Bronchial epithelial cell (primary cell): ENCODE measurements at places on chromosomes 3 and 15.
A peak's percentile ranks its signal among the peaks of the same experiment; 100 is the strongest.

DNA sequence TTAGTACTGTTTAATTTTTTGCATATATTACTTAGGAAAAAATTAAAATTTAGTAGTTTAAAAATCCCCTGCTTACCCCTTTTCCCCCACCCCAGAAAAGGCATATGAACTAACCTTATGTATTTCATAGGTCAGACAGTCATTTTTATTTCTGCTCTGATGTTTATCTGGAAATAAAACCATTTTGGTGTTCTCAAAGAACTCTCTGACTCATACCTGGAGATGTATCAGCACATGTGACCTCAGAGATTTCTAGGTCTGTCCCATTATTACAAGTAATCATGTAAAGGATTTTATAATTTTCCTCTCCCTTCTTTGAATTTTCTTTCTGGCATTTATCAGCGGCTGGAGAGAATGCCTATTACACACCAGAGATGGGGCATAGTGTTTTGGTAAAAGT is 14.1 kb upstream of the CCR8 start:
- peak; percentile 20 for DNase-seq

- no peak for DNase-seq
Observed at GRCh38 chr3:29611252-29611651, 330.4 kb downstream of the RBMS3 start.

DNA sequence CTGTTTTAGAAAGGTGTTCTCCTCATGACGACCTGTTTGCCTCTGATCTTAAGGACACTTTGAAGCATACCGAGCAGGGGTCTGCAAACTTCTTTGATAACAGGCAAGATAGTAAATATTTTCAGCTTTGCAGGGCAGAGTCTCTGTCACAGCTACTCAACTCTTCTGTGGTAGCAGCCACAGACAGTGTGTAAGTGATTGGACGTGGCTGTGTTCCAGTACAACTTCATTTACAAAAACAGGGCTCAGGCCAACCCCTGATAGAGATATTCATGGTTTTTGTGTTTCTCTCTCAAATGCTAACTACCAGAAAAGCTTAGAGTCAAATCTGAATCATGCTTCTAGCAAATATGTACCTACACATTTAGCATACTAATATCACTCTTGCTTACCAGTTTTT is 51.5 kb downstream of the TGFBR2 start:
- no peak for DNase-seq

DNA sequence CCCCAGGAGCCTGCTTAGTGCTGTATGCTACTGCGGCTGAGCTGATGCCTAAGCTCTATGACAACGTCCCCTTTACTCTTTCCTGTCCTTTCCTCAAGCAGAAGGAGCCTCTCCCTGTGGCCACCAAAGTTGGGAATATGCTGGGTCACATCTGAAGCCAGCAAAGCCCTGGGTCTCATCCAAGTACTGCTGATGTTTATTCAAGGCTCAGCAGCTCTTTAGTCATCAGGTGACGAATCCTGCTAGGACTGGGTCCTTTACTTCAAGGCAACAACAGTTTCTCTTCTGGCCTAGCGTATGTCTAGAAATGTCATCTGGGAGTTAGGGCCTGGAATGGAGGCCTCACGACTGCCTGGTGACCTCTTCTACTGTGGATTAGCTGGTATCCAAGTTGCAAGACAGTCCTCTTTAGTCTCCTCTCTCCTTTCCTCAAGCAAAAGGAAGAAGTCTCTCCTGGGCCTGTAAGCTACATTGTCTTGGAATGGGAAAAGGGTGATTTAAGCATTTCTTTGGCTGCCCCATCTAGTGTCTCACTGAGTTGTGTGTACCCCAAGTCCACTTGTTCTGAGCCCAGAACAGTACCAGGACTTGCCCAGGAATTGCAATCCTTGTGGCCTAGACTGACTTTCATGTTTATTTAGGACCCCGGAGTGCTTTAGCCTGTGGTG is 63.9 kb downstream of the TNFAIP8L3 start:
- peak; percentile 92 for DNase-seq

GRCh38 chr15:62477929-62478328 is 312.8 kb upstream of the C2CD4B start:
- no peak for DNase-seq

DNA sequence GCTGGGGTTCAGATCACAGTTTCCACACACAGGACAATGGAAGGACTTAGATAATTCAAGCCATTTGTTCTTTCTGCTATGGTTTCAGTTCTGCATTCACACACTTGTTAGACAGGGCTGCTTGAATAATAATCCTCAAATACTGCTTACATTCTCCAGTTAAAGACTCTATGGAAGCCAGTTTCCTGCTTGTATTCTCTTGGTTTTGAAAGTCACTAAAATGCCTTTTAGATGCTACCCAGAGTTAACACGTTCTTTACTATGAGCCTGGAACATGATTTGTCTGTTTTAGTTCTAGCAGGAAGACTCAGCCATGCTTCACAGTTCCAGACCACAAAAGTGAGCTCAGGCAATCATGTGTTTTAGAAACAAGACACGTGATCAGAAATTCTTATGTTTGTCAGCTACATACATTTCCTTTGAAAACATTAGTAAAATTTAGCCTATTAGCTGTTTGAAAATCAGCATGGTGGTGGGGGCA is 152.4 kb downstream of the LEKR1 start:
- DNase-seq: no peak

DNA sequence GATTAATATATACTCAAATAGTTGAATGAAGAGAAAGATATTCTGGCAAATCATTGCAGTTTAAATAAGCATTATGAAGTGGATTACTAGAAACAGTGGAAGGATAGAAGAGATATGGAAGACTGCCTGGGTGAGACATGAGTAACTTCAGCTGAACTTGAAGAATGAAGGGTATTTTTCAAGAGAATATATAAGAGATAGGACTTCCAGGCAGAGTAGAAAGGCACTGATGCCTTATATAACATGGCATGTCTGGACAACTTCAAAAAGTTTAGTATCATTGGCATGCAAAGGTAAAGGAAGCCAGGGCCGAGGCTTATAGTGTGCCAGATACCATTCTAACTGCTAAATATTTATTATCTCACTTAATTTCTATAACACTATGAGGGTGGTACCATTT is 126.5 kb upstream of the SLC7A14 start:
- peak; percentile 69 for DNase-seq

DNA sequence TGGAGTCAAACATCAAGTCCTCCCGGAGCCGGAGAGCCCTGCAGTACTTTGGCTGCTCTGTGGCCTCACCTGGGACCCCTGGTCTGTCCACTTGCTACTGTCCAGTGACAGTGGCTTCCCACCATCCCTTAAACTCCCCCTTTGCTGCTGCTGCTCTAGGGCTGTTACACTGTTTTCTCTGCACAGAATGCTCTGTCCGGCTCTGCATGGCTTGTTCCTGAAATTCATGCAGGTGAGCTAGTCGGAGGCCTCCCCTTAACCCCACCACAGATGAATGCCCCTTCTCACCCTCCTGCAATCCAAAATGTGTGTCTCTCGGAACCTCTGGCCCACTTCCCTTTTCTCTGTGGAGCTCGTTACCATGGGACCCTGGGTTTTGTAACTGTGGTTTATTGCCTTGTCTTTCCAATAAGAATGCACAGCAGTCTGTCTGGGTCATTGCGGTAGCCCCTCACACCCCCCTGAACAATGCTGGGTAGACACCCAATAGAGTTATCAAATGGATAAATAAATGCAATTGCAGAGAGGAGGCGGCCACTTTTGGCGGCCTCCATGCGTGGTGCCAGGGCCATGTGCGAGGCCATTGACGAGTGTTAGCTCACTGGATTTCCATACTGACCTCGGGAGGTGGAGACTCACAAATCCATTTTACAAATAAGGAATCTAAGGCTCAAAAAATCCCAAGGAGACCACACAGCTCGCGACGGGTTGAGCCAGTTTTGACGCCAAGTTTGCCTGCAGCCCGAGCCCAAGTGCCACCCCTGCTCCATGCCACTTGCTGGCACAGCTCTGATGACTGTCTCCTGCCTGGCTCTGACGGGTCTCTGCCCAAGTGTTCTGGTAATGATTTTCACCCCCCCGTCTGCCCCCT is 48.5 kb downstream of the RGMA start:
- DNase-seq: no peak

- DNase-seq: no peak
Observed at GRCh38 chr3:168596175-168596823, 500.6 kb upstream of the GOLIM4 start.

- DNase-seq: no peak
Observed at GRCh38 chr15:90547540-90547939, 17.8 kb downstream of the CRTC3 start.

- DNase-seq: peak; percentile 68
Observed at GRCh38 chr3:112013058-112013783, 14.5 kb downstream of the TAGLN3 start.

GRCh38 chr15:71252044-71252739 is 136.9 kb downstream of the THSD4 start:
- DNase-seq: peak; percentile 80

- no peak for DNase-seq
Observed at GRCh38 chr15:32998979-32999672, 195.4 kb downstream of the FMN1 start.

DNA sequence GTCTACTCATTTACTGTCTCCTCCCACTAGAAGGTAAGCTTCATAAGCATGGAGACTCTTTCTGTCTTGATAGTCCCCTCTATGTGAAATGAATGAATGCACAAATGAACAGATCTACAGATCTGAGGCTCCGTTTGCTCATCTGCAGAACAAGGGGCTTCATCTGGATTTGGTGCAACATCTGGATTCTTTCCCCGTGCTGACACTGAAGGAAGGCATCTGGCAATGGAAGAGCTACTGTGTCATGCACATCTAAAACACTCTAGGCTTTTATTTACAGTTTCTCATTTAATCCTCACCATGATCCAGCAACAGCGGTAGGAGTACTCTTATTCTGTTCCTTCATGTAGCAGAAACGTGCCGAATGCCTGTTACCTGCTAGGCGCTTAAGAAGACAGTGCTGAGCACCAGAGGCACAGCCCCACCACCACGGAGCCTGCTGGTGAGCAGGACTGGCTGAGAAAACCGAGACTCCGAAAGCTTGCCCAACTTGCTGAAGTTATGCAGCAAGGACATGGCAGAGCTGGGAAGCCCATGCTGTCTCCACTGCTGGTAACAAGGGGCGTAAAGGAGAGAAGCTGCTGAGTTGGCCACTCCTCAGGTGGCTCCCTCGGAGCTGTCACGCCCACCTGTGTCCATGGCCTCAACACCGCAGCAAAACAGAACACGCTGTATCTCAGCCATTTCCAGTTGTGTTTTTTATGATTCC is 31.1 kb downstream of the LSM3 start:
- DNase-seq: no peak

- DNase-seq: peak; percentile 63
Observed at GRCh38 chr15:36501063-36501678, 78.3 kb upstream of the CDIN1 start.

- DNase-seq: no peak
Observed at GRCh38 chr15:81497238-81497637, 123.2 kb upstream of the TMC3 start.

- no peak for DNase-seq
Observed at GRCh38 chr15:42954291-42954690, 33.7 kb upstream of the TTBK2 start.

GRCh38 chr3:37053337-37053736 is 60.0 kb downstream of the MLH1 start:
- DNase-seq: no peak

GRCh38 chr3:32296251-32297204 is 58.0 kb downstream of the CMTM8 start:
- peak; percentile 85 for DNase-seq

DNA sequence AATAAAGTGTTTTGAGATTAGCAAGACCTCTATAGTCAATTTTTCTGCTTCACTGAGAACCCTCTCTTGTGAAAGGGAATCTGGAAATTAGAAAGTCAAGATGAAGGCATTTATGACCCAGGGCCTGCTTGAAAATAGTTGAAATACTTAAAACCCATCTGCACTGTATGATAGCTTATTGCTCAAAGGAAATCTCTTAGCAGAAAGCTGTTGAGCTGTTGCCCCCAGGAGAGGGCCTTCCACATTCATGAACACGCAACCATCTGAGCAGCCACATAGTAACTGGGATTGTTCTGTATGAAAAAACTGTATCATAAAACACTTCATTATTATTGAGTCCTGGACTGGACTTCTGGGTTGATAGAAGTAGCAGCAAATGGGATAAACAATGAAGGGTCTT is 106.4 kb upstream of the PTX3 start:
- DNase-seq: no peak
